Pulmonary artery endothelial cell (primary cell): ENCODE measurements at places on chromosomes 7 and 10. TPM values are rescaled to one million over a fixed set of nuclear protein-coding genes. Genes with fewer than 3 reads are reported as not detected.

Gene CPA4
- total RNA-seq = 0.39 and 0.59 TPM in 2 replicates

Gene TSPAN13
- 19.4 and 24.6 TPM in 2 replicates for total RNA-seq

Gene ZNF282
- 27.4 and 30.5 TPM in 2 replicates for total RNA-seq

Gene BEND7
- 13.9 and 16.5 TPM in 2 replicates for total RNA-seq

Gene FRAT1
- 3.2 and 4.6 TPM in 2 replicates for total RNA-seq

Gene MYH16
- total RNA-seq = 0.21 and 0.53 TPM in 2 replicates

Gene NANOS1
- 0.11 and 0.13 TPM in 2 replicates for total RNA-seq

Gene CCDC172
- not detected in 2 replicates for total RNA-seq

Gene CDC14C
- total RNA-seq = not detected in 2 replicates

Gene ZPBP
- not detected in 2 replicates for total RNA-seq

Gene DGKI
- total RNA-seq = 0.33 and 0.53 TPM in 2 replicates

Gene INA
- 0.13 and 0.18 TPM in 2 replicates for total RNA-seq

Gene PLCE1
- 0.04 and 0.07 TPM in 2 replicates for total RNA-seq

Gene CARD11
- total RNA-seq = 18.4 and 18.5 TPM in 2 replicates

Gene NXPH1
- not detected in 2 replicates for total RNA-seq

Gene CD36
- total RNA-seq = 0.26 and 4.6 TPM in 2 replicates

Gene PGAM2
- 0.14 TPM in 1 of 2 replicates, not detected in the other for total RNA-seq

Gene FFAR4
- not detected in 2 replicates for total RNA-seq

Gene PRSS37
- total RNA-seq = not detected in 2 replicates

Gene ZNF425
- total RNA-seq = 0.73 and 1.7 TPM in 2 replicates

Gene SPDYE9
- not detected in 2 replicates for total RNA-seq

Gene RALA
- total RNA-seq = 122 and 179 TPM in 2 replicates

Gene ZNF25
- total RNA-seq = 6.5 and 7.4 TPM in 2 replicates

Gene ANKRD22
- total RNA-seq = not detected in 2 replicates

Gene PBLD
- 3.0 and 3.9 TPM in 2 replicates for total RNA-seq

Gene FEZF1
- total RNA-seq = not detected in 2 replicates

Gene PDAP1
- 29.1 and 41.7 TPM in 2 replicates for total RNA-seq

Gene LRRC17
- 12.7 and 24.5 TPM in 2 replicates for total RNA-seq

Gene ACTL6B
- total RNA-seq = not detected in 2 replicates

Gene PNLIPRP1
- not detected in 2 replicates for total RNA-seq

Gene CALN1
- total RNA-seq = not detected in 2 replicates

Gene OR2A42
- total RNA-seq = under 0.01 TPM in 1 of 2 replicates, not detected in the other
